ENCODE measurements at places on chromosomes 2 and 18.
A peak's percentile ranks its signal among the peaks of the same experiment; 100 is the strongest.

DNA sequence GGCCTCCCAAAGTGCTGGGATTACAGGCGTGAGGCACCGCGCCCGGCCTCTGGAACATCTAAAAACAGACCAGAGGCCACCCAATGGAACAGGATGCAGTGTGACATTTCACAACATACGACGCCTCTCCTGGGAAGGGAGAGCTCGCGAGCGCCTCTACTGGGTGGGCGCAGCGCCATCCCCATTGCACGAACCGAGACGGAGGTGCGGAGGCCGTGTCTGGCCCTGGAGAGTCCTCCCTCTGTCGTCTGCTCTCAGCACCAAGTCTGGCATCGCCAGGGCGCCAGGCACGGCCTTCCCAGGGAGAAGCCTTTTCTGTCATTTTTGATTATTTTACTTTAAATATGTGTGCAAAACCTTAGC, 9.4 kb upstream of the GBX2 start:
- no peak for DNase-seq

GRCh38 chr2:198916548-198917080, 541.1 kb downstream of the SATB2 start:
- DNase-seq, result no peak

- DNase-seq, result no peak
Measured at GRCh38 chr2:119681868-119682220, 2.8 kb downstream of the TMEM177 start.

- DNase-seq, result no peak
Measured at GRCh38 chr2:53985646-53986045, 14.9 kb upstream of the PSME4 start.

GRCh38 chr2:148754864-148755263, 110.3 kb downstream of the EPC2 start:
- no peak for DNase-seq

GRCh38 chr18:6414118-6414722, 491 bp downstream of the L3MBTL4 start:
- DNase-seq, result no peak

DNA sequence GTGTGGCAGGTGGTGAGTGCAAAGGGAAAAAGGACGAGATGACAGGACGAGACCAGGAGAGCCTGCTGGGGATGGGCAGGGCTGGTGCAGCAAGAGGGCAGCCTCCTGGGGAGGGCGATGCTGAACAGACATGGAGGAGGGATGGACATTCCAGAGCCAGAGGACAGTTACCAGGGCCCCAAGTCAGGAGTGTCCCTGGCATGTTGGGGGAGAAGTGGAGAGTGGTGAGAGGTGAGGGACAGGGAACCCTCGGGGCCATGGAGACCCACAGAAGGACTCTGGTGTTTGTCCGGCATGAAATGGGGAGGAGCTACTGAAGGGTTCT, 19.0 kb downstream of the MTERF4 start:
- DNase-seq, result no peak

- DNase-seq, result no peak
Measured at GRCh38 chr18:36692921-36693332, 135.9 kb downstream of the TPGS2 start.

GRCh38 chr2:16120591-16121180, 180.3 kb downstream of the MYCN start:
- no peak for DNase-seq

DNA sequence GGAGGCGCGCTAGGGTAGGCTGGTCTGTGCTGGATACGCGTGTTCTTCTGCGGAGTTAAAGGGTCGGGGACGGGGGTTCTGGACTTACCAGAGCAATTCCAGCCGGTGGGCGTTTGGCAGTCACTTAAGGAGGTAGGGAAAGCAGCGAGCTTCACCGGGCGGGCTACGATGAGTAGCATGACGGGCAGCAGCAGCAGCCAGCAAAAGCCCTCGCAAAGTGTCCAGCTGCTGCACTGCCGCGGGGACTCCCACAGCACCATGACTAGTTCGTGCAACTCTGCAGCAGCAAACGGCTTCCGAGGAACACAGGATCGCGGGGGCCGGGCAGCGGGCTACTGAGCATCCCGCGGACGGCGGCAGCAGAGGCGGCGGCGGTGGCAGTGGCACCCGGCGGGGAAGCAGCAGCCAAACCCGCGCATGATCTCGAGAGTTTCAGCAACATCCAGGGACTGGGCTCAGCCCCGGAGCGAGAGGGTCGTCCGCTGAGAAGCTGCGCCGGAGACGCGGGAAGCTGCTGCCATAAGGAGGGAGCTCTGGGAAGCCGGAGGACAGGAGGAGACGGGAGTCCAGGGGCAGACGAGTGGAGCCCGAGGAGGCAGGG, 368 bp downstream of the TMEFF2 start:
- DNase-seq, result no peak

DNA sequence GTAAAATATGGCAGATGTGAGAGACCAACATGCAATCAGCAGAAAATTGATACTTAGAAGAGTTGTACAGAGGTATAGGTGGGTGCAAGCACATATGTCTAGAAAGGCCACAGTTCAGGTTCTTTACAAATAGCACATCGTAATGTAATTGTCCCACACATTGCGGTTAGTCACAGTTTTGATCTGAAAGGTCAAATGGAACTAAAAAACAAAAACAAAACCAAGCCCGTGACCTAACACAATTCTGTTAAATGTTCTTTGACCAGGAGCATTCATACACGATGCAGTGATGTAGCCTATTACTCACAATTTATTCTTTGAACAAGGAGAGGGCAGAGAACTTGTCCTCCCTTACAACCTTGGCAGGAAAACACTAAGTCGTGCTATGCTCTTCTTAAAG, 108.9 kb upstream of the MAP4K3 start:
- no peak for DNase-seq

DNA sequence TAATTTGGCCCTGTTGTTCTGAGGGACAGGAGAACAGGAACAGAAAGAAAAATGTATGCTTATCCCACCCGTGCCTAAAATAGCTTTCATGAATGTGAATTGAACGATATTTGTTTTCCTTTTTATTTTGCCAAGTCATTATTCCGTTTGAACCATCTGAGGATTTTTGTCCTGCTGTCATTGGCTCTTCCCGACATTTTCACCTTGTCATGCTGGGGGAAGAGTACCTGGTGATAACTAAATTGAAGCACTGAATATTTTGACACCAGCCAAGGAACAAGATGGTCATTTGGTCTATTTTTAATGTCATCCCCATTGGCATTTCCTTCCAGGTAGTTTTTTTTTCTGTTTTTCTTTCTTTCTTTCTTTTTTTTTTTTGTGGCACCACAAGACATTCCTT, 204.1 kb downstream of the DCC start:
- DNase-seq, result no peak

DNA sequence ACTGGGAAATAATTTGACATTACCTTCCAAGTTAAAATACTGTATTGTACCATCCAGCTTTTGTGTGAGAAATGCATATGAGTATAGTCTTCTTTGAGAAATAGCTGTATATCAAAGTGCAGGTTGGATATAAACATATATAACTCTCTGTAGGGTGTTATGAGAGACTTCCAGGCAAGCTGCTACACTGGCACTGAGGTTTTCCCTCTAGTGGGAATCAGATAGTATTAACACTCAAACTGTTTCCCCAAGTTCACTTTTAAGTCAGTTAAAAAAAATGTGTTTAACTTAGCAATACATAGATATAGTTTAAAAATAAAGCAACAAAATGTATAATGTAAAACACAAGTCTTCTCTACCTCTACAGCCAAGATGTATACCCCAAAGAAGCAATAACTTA, 368.4 kb upstream of the SLC8A1 start:
- DNase-seq, result no peak

GRCh38 chr18:61980355-61980754, 87.5 kb upstream of the RNF152 start:
- DNase-seq, result no peak

- DNase-seq, result no peak
Measured at GRCh38 chr2:181953881-181954537, 31.6 kb upstream of the PPP1R1C start.

GRCh38 chr2:164655750-164656149, 34.5 kb upstream of the GRB14 start:
- DNase-seq, result no peak

DNA sequence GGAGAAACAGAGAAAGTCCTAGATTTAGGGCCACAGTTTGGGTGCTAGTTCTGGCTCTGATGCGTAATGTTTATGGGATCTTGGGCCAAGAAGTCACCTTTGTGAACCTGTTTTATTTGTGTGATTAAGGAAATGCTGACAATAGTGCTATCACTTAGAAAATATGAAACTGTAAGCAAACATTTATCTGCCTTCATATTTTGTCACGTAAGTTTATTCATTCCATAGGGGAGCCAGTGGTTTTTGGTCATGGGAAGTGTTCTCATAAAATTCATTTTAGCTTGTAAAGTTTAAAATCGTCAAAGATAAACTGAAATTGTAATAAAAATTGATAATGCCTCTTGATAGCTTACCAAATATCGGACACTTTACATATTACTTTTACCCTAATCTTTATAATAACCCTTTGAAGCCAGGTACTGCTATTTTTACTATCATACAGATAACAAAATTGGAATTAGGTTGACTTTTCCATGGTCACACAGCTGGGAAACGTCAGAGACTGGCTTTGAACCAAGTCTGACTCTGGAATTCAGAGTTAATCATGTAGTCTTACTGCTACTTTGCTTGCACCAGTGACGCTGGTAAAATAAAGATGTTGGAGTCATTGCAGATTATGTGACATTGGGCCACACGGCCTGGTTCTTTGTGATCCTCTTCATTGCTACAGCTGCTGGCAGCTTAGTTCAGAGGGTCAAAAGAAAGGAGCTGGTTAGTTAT, 99.7 kb downstream of the ICA1L start:
- DNase-seq, result no peak

GRCh38 chr2:235021752-235022151, 69.9 kb downstream of the SH3BP4 start:
- DNase-seq, result peak; percentile 83

- no peak for DNase-seq
Measured at GRCh38 chr2:229392196-229392595, 121.1 kb upstream of the PID1 start.

DNA sequence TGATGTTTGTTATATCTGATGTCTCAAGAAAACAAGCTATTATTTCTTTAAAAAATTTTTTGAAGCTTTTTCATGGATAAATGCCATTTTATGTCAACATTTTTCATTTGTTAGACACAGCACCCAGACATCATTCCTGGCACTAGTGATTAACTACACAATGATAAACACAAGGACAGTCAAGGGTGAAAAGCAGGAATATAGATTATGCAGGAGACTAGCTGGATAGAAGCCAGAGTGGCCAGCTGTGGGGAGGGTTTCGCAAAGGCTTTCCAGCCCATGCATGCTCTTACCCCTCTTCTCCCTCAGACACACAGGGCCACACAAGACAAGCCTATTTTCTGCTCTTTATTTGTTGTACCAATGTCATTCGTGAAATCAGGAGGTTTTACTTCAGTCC, 127.1 kb upstream of the TTC39C start:
- DNase-seq, result no peak

GRCh38 chr18:23609390-23610023, 23.2 kb upstream of the NPC1 start:
- DNase-seq, result no peak

GRCh38 chr18:68520406-68521075, 194.4 kb downstream of the TMX3 start:
- DNase-seq, result peak; percentile 31

DNA sequence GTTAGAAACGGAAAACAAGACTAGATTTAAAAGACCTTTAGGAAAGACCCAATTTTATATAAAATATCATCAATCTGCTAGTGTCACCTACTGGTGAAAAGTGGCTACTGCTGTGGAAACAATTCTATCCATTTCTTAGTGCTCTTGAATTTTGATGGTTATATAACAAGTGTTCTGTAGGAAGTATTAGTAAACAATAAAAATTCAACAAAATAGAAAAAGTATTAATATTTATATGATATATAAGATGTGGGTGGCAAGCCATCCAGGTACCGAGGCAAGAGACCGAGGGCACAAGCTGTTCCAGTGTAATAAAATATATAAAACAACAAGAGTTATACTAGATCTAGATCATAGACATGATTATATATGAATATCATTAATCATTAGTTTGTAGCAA, 6.2 kb upstream of the TMEM87B start:
- no peak for DNase-seq

GRCh38 chr2:189454009-189454408, 12.7 kb downstream of the WDR75 start:
- no peak for DNase-seq

DNA sequence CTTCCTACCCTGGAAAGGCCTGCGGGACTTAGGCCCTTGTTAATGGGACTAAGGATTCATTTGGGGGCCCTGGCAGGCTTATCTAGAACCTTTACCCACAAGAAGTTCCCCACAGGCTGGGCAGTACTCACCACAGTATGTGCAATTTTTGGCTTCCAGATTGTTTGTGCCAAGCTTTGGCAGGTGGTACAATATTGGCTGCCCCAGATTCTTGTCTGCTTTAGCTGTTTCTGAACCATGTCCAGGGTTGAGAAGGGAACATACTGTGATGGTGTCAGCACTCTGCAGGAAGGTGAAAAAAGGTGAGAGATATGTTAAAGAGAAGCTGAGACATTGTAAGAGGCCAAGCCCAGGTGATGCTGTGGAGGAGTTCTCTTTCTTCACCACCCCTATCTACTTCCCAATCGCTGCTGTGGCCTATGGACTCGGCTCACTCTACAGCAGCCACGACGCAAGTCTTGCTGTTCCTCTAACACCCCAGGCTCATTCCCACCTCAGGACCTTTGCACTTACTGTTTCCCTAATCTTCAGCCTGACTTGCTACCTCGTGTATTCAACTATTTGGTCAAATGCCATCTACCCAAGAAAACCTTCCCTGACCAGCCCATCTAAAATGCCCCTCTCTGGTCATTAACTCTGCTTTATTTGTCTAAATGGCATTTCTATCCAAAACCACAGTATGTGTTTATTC, 9.2 kb downstream of the SLC4A5 start:
- no peak for DNase-seq

DNA sequence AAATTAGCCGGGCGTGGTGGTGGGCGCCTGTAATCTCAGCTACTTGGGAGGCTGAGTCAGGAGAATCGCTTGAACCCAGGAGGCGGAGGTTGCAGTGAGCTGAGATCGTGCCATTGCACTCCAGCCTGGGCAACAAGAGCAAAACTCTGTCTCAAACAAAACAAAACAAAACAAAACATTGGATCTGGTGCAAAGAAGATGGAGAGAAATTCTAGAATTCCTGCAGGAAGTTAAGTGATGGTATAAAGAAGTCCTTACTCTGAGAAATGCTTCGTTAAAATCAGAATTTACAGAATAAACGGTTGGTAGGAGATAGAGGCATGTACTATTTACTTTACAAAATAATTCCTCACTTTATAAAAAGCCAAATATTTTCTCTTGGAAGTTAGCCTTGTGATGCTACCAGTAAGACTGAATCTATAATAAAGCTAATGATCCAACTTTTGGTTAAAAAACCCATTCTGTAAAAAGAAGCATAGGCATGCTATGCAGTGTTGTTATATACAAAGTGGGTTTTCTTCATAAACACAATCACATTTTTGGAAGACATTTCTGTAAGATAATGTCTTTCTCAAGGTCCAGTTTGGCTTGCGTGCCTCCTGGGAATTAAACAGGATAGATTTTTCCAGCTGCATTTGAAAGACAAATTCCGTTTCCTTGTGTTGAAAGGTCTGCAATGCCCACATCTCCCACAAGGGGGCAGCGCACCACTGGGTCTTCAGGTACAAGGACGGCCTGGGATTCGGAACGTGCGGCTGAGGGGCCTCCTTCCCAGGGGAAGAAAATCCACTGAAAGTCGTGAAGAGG, 35.6 kb upstream of the PNO1 start:
- DNase-seq, result peak; percentile 23

Data from AG04449 (cell line).